ENCODE measurements at places on chromosomes 3 and 15.

GRCh38 chr15:71473751-71474150, 336.6 kb upstream of the NR2E3 start:
- DNase-seq, result no peak

- no peak for DNase-seq
Observed at GRCh38 chr3:135133905-135134683, 339.0 kb downstream of the EPHB1 start.

GRCh38 chr3:59877263-59878037, 827.6 kb upstream of the CFAP20DC start:
- no peak for DNase-seq

DNA sequence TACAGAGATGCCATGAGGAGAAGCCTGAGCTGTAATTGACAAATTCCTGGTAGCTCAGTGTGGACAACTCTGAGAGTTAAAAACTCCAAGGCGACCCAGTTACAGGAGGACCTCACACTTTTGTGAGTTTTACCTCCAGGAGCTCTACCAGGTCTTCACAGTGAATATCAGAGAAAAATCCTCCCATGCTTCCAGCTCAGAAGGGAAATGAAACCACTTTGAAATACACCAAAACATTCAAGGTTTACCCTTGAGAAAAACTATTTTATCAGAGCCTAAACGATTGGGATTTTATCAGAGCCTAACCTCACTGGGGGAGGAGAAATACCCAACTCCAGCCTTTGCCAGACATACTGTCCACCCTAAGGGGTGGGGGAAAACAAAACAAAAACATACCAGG, 52.4 kb downstream of the MCCC1 start:
- no peak for DNase-seq

DNA sequence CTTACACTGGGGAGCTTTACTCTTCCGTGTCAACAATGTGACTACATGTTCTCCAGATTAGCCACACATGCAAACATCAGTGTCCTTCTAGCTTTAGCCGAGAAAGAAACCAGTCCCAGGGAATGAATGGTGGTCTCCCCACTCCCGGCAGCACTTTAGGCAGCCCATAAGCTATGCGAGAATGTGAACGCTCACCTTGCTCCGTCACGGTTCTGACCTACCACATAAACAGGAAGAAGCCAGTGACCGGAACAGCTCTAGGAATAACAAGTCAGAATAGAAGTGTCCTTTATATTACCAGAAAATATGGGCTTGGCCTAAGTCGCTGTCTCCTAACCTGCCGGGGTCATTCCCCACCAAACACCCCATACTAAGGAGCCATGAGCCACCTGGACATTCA, 98.0 kb upstream of the ABHD17C start:
- DNase-seq, result no peak

- DNase-seq, result no peak
Observed at GRCh38 chr3:12393894-12394293, 90.4 kb upstream of the TSEN2 start.

- DNase-seq, result no peak
Observed at GRCh38 chr3:98027085-98027446, 8.0 kb downstream of the GABRR3 start.

DNA sequence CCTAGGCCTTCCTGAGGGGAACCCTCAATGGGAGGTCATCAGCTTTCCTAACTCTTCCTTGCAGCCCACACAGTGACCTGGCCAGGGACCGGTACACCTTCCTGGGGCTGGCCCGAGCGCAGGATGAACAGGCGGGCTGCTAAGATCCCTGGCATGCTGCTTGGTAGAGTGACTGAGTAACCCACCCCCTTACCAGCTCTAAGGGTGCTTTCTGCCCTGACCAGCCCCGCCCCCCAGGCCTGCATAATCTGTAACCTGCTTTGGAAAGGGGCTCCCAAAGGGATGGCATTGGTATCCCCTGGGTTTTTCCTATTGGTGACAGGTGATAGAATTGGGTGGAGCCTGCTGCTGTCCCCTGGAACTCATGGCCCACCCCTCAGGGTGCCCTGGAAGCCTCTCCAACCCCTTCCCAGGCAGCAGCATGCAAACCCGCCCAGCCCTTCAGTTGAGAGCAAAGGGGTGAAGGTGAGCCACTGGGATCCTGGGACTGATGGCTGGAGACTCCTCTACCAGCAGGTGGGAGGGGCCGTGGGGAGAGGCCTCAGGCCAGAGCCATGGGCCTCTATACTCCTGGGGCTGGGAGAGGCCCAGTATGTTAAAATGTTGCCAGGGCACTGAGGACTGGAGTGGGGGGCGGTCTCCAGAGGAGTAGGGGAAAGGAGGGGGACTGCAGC, 11.1 kb upstream of the KIF7 start:
- DNase-seq, result peak; percentile 13

DNA sequence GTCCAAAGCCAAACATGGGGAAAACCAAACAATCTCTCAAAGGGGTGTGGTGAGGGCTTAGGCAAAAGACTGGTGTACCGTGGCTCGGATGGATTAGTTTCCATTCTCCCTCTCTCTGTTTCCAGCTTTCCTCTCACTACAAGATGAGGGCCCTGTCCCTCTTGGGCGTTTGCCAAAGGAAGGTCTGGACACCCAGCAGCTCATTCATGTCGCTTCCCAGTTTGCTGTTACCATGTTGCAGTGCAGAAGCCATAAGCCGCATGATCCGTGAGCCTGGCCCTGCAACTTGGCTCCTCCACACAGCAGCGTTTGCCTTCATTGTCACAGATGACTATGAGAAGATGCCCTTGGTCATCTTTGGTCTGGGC, 92.2 kb downstream of the APBA2 start:
- DNase-seq, result no peak

GRCh38 chr15:70217226-70218160, 119.8 kb upstream of the TLE3 start:
- DNase-seq, result no peak

- DNase-seq, result no peak
Observed at GRCh38 chr3:31103181-31103580, 208.7 kb upstream of the GADL1 start.

DNA sequence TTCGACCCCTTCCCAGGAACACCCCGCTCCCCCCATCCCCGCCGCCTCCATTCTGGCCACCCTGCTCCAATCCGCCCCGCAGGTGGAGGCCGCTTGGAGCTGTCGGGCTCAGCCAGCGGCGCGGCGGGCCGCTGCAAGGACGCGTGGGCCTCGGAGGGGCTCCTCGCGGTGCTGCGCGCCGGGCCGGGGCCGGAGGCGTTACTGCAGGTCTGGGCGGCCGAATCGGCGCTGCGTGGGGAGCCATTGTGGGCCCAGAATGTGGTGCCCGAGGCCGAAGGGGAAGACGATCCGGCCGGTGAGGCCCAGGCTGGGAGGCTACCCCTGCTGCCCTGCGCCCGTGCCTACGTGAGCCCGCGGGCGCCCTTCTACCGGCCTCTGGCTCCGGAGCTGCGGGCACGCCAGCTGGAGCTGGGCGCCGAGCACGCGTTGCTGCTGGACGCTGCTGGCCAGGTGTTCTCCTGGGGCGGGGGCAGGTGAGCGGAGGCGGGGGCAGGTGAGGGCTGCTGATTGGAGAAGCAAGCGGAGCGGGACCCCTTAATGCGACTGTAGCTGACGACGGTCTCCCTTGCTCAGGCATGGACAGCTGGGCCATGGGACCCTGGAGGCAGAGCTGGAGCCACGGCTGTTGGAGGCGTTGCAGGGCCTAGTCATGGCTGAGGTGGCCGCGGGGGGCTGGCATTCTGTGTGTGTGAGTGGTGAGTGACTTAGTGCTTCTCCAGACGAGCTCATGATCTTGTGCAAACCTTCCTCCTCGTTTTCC, 2.5 kb downstream of the RCCD1 start:
- DNase-seq, result no peak

DNA sequence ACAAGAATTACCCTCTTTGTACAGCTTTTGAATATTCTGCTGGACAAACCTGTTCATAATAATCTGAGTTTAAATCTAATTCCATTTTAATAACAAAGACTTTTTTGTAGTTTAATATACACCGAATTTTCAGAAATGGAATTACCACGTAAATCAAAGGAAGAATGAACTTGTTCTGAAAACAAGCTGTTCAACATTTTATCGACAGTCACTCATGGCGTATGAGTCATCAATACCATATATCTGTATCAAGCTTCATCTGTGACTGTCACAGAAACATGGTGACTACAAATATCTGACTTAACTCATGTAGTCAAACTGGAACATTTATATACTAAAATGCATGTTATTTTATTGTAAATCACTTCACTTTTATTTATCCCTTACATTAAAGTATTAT, 90.0 kb downstream of the EFL1 start:
- no peak for DNase-seq

GRCh38 chr3:58746758-58747157, 80.2 kb upstream of the FAM3D start:
- no peak for DNase-seq

GRCh38 chr3:70861234-70861633, 548.8 kb upstream of the MDFIC2 start:
- DNase-seq, result no peak

GRCh38 chr3:129046037-129046731, 14.4 kb upstream of the GP9 start:
- DNase-seq, result no peak

- no peak for DNase-seq
Observed at GRCh38 chr15:34116620-34117019, 14.7 kb downstream of the PGBD4 start.

- DNase-seq, result no peak
Observed at GRCh38 chr3:164418414-164418813, 659.9 kb downstream of the SI start.

- DNase-seq, result no peak
Observed at GRCh38 chr3:76138921-76139320, 353.6 kb upstream of the ZNF717 start.

- no peak for DNase-seq
Observed at GRCh38 chr3:154304936-154305335, 19.4 kb downstream of the DHX36 start.

DNA sequence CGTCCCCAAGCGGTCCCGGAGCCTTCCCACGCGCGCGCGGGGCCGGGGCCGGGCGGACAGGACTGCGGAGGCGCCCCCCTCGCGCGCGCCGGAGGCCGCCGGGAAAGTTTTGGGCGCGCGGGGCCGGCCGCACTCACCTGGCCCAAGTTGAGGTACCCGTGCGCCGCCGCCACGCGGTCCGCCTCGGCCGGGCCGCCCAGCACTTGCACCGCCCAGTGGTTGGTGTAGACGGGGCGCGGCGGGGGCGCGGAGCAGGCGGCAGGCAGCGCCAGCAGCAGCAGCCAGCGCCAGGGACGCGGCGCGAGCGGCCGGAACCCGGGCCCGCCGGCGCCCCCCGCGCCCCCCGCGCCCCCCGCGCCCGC, 289 bp downstream of the PCSK6 start:
- DNase-seq, result peak; percentile 93

DNA sequence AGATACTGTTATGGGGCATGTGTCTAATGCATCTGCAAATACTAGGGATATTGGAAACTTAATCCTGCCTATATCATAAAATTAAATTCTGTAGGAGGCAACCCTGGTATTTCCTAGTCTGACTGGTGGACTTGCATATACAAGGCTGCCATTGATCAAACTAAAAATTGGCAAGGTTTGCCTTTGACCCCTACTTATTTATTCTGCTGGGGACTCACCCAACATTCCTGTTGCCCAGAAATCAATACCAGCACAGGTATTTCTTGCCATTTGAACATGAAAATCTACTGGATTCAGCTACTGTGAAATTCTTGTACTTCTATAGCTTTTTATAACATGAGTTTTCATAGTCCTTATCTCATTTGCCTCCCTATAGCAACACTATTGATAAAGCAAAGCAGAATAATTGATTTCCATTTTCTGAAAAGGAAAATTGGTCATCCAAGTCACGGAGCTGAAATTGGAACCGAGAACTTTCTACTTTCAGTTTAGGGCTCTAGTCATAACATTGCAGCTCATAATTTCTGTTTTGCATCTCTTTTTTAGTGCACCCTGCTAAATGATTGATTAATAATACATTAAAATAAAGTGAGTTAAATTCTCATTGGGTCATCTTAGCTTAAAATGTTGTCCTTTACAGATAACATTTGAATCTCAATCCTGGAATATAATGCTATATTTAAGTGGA, 365.2 kb downstream of the MFSD1 start:
- DNase-seq, result no peak

DNA sequence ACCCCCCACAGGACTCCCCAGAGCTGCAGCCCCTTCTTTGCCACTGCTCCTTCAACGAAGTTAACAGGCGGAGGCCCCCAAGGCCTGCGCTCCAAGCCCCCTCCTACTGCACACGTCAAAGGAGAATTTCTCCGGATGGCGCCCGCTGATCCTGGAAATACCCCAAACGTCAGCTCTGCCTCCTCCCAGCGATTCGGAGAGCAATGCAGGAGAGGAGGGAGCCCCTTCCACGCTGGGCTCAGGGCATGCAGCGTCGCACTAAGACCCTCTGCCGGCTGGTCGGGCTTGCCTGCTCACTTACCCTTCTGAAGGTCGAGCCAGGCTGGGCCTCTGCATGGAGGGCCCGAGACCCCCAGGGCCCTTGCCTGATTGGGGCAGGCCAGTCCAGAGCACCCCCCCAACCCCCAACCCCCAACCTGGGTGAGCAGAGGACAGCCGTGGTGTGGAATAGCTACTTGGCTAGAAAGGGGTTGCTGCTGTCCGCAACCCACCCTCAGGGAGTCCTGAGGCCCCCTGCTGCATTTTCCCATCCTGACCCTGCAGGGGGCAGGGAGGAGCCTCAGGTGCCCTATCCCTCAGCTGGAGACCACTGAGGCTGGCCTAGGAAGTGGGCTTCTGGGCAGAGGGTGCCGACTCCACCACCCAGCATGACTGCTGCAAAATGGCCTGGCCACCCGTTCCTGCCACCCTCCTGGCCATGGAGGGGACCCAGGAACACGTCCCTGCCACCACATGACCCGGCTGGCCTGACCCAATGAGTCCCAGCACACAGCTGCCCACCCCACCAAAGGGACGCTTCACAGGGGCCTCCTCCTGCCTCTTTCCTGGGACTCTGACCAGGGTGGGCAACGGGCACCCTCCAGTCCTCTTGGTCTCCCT, 976 bp downstream of the ATP2B2 start:
- no peak for DNase-seq

DNA sequence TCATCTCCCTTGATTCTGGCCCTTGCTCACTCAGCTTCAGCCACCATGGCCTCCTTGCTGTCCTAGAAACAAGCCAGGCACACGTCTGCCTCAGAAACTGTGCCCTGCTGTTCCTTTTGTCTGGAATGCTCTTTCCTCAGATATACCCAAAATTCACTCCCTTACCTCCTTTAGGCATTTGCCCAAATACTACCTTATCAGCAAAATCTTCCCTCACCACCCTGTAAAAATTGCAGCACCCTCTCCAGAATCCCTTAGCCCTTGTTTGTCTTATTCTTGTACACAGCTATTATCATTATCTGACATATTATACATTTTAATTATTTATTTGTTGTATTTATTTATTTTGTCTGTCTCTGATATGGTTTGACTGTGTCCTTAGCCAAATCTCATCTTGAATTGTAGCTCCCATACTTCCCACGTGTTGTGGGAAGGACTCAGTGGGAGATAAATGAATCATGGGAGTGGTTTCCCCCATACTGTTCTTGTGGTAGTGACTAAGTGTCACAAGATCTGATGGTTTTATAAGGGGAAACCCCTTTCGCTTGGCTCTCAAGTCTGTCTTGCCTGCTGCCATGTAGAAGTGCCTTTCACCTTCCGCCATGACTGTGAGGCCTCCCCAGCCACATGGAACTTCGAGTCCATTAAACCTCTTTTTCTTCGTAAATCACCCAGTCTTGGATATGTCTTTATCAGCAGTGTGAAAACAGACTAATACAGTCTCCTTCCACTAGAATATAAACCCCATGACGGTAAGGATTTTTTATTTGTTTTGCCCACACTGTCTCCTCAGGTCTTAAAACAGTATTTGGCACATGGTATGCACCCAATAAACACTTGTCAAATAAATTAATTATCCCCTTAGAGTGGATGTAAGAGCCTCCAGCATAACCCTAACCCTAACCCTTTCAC, 60.0 kb upstream of the STT3B start:
- DNase-seq, result no peak
